Occipital lobe (tissue), 3 donors: ENCODE measurements at places on chromosomes 2 and 18. TPM values are rescaled to one million over a fixed set of nuclear protein-coding genes. Genes with fewer than 3 reads are reported as not detected.

Gene GALNT13
- total RNA-seq = 28.4 TPM

Gene VPS4B
- total RNA-seq = 41.0 TPM

Gene CFAP65
- 0.16 TPM for total RNA-seq

Gene CAPN14
- 1.4 TPM for total RNA-seq

DNA sequence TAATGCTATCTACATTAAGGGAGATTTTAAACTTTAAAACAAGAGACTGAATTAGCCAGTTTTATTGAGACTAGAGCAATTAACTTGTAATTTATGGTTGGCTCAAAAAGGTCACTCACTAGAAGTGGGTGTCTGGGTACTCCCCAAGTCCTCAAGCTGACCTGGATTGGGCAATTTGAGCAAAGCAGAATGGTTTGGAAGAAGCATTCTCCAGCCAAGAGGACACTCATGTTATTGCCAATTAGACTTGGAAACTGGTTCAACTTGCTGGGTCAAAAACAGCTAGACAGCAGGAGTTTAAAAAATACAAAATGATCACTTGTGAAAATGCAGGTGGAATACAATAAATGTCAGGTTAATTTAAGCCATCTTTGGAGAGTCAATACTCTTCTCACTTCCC, 29.5 kb upstream of the MYO1B start:
- DNase-seq = no peak

DNA sequence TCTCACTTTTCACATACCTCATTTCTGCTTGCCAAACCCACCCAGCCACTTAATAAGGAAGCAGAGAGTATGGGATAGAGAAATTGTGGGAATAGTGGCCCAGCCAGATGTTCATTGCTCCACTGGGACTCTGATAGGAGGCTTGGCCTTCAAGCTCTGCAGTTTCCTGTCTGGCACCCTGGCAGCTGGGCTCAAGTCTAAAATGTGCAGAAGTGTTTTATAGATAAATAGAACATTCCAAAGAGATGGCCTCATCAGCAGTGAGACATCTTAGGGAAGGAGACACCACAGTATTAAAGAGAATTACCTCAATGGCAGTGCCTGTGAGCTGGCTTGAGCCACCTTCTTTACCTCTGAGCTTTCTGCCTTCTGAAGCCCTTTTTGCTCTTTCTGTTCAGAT, 24.7 kb downstream of the COPS7B start:
- DNase-seq = no peak

- DNase-seq = no peak
Measured at GRCh38 chr2:212299943-212300342, 238.7 kb downstream of the ERBB4 start.

GRCh38 chr2:33321236-33321771, 155.1 kb upstream of the RASGRP3 start:
- DNase-seq = no peak

- DNase-seq = no peak
Measured at GRCh38 chr2:203973000-203973399, 36.4 kb downstream of the ICOS start.

DNA sequence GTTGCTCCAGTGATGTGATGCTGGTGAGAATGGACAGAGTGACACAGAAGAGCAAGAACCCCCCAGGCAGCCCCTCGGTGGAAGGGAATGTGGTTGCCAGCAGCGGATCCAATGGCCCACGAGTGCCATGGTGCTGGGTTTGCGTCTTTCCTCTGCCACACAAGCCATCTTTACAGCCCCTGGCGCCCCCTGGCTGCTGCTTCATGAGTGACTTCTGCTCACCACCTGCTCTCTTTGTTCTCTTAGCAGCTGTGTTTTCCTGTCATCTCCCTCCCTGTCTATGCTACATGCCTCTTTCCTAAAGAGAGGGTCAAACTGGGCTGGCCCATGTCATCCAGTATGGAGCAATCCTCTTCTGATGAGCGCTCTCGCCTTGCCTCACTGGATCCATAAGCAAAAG, 300.0 kb upstream of the SMIM21 start:
- DNase-seq = peak; percentile 8
